Stimulated activated CD8-positive, alpha-beta memory T cell treated with anti-CD3 and anti-CD28 coated beads, Interleukin-15, amount 100 ng/mL, for 1 hour (primary cell): ENCODE measurements at places on chromosomes 1 and 21.

DNA sequence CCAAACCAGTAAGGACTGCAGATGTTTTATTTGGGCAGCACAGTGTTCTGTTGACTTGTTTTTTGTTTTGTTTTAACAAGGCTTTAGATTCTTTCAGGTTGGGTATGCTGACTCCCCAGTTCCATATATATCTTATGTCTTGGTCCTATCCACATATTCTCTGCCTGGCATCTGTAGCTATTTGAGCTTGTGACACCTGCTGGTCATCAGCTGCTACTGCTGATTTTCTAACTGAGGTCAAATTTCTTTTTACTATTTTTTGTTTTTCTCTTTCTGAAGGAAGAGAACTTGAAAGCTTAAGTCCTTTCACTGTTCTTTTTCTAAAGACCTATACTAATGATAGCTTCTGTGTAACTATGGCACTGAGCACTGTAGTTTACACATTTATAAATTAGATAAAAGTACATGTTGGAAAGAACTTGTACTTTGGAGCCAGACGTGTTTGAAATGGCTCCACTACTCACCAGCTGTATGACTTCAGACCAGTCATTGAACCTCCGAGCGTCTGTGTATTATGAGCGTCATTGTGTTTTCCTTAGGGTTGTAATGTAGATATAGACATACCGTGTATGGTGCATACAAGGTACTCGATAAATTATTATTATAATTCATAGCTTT, 109.4 kb downstream of the NRDC start:
- DNase-seq, result no peak

- DNase-seq, result no peak
These were observed 155.1 kb downstream of the HHAT start for GRCh38 chr1:210483821-210484220.

DNA sequence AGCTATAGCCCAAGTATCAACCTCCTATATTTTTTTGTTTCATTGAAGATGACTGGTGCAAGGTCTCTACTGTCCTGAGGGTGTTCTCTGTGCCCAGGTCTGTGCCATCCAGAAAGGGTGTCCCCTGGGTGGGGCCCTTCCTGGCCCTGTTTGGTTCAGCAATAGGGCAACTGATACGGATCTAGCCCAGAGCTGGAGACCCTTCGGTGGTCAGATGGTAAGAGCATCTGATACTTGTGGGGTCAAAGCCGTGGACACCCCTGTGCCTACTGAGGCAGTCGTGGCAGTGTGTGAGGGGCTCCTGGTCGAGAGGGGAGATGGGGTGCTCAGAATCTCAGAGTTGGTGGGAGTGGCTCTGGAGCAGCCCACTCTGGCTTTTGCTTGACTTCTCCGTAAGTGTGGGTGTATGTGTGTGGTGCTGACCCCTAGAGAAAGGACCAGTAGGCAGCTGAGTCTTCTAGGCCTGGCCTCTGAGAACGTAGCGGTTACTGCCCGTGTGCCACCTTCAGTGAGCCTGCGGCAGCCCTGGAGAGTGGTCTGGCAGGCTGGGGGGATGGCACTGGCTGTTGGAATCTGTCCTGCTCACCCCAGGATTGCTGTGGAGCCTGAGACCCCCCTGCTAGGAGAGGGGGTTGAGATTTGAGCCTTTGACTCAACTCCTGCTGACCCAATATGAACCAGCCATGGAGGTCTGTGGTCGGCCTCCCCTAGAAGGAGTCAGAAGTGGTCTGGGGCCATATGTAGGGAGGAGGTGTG, 2.7 kb downstream of the AMPD2 start:
- no peak for DNase-seq

GRCh38 chr1:41497056-41497440, 12.6 kb upstream of the EDN2 start:
- DNase-seq, result no peak

- DNase-seq, result no peak
These were observed 136.0 kb downstream of the TLR5 start for GRCh38 chr1:223006917-223007648.

- no peak for DNase-seq
These were observed 104.4 kb downstream of the PHTF1 start for GRCh38 chr1:113654883-113655282.

GRCh38 chr1:206036663-206037455, 13.2 kb upstream of the CTSE start:
- DNase-seq, result no peak

DNA sequence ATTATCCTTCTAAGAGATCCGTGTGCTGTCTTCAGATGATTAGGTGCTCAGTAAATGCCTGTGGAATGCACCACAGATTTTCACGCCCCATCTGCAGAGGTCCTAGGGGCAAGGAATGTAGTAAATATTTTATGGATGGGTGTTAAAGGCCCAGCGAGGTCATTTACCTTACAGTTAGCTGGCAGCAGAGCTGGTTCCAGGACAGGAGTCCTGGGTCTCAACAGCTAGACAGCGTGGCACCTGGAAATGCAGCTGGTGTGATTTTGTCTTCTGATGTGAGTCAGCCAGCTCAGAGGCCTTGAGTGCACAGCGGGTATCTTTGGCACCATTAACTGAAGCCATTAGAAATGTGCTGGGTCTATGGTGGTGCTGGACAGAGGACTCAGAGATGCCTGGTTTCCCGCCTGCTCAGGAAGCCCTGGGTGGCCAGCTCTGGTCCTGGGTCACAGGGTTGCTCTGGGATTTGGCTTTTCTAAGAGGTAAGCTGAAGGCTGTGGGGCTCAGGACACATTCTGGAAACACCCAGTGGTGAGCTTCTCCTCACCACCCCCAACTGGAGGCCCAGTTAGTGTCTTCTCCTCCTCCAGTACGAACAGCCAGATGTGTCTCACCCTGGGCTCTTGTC, 65.5 kb downstream of the DDX20 start:
- no peak for DNase-seq

GRCh38 chr1:180863158-180863775, 49.4 kb upstream of the KIAA1614 start:
- no peak for DNase-seq

DNA sequence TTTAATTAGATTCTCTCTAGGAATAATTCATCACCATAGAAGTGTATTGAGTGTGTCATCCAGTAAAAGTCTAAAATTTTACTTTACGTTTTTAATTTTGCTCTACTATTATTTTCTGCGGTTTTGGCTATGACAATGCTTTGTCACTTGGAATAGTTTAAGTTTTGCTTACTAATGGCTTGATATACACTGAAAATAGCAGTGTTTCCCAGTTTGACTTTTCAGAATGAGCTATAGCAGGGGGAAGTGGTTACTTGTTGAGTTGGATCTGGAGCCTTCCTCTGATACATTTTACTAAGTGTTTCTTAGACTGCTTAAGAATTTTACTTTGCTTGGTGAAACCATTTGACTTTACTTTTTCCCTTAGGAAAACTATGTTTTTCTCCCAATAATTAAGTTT, 5.0 kb downstream of the DNAJC16 start:
- DNase-seq, result no peak

DNA sequence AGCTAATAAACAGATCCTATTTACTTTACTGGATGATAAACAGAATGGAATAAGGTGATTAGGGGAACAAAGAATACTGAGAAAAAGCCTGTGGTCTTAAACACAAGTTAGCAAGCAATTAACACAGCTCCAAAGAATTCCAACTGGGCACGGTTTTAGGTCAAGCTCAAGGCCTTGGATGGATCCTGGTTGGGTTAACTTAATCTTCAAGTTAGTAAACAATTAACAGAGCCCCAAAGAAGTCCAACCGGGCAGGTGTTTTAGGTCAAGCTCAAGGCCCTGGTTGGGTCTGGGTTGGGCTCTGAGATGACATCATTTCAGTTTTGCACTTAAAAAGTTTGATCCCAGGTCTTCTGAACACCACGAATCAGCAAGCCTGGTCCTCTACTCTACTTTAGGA, 1086.3 kb upstream of the TMPRSS15 start:
- DNase-seq, result no peak

GRCh38 chr1:16143566-16144324, 12.1 kb downstream of the EPHA2 start:
- no peak for DNase-seq

DNA sequence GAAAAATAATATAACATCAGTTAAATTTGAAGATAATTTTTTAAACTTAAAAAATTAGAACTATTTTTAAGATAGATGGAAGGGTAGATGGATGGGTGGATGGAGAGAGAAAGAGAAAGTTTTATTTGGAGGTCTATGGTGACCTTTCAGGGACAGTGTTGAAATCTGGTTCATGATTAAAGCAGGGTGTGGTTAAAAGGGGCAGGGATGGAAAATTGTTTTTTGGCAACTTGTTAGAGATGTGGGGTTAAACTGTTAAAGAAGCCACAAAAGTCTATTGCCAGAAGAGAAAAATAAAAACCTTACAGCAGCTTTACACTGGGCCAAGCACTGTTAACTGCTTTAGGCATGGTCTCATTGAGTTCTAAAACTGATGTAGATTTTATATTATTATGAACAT, 134.9 kb upstream of the GORAB start:
- DNase-seq, result no peak

DNA sequence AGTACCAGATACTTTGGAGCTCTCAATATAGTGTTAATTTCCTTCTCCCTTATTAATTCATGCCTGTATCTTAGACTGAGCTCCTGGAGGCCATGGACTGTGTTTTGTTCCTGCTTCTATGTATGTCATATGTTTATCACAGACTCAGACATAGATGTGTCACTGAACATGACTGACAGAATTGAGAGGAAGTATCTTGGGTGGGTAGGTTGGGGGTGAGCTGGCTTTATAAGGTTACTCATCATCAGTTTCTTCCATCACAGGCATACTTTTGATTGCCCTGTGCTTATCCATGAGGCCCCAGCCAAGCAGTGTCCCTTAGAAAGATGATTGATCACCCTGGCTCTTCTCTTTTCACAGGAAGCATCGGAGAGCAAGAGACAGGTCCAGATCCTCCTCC, 5.6 kb upstream of the SH3D21 start:
- no peak for DNase-seq

DNA sequence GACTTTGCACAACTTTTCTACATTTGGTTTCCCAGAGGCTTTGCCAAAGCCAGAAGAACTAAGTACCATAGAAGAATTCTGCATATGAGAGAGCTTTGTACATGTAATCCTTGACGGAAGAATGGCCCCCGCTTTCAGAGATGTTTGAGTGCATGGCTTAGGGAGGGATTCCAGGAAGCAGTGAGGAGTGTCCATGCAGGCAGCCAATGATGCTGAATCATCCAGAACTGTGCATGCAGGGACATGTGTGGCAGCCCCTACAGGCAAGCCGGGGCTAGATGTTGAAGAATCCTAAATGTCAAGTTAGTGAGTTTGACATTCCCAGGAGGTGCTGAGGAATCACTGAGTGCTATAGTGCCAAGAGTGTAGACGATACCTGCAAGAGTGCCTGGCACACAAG, 9.9 kb upstream of the HAO2 start:
- DNase-seq, result no peak

DNA sequence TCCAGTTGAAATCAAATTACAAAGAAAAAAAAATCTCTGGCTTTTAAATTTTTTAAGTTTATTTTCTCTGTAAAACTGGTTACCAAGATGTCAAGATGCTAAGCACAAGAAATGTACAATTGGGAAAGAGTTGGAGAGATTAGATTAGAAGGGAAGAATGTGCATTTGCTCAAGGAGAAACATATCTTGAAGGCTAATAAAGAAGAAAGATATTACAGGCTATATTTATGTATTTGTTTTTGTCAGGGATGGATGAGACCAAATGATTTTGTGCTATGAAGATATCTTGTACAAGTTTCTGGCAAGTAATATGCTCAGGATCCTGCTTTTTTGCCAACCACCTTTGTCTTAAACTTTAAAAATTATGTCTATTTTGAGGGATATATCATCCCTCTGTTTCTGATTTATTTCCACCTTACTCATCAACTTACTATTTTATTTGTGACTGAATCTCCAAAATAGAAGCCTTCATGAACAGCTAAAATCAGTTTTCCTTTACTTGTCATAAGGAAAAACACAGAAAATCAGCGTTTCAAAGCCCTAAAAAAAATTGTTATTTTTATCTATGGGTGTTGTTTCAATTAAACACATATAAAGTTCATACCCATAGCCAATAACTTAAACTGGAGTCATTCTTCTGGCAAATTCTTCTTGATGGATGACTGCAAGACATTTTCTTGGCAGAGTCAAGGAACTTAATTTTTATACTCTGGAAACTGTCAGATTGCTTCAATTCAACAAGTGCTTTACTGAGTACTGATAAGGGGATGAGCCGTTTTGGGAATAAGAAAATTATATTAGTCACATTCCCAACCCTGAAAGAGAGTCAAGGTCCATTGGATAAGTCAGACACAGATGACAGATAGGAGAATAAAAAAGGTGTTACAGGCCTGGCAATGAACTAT, 141.8 kb downstream of the CTH start:
- DNase-seq, result no peak

DNA sequence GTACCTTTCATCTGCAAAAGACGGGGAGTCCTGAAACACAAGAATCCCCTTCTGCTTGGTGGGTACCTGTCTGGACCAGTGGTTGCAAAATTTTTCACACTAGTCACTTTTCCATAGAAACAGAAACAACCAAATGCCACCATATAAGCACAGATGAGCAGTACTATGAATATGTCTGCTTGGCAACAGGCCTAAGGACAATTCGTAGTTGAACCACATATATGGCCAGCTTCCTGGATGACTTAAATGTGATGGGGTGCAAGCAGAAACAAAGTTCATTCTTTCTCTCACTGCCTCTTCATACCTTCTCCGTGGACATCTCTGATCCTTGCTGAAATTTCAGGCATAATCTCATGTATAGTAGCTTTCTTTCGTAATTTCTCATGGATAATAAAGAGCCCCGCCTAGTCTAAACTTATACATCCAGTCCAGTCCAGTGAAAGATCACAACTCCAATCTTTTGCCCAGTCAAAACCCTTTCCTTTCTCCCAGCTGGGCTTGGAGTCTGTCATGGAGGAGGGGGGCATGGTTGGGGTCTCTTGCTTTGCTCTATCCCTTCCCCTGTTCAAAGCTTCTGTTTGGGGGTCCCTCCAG, 7.0 kb downstream of the FCAMR start:
- no peak for DNase-seq

GRCh38 chr1:31772669-31773248, 8.6 kb upstream of the ADGRB2 start:
- no peak for DNase-seq

DNA sequence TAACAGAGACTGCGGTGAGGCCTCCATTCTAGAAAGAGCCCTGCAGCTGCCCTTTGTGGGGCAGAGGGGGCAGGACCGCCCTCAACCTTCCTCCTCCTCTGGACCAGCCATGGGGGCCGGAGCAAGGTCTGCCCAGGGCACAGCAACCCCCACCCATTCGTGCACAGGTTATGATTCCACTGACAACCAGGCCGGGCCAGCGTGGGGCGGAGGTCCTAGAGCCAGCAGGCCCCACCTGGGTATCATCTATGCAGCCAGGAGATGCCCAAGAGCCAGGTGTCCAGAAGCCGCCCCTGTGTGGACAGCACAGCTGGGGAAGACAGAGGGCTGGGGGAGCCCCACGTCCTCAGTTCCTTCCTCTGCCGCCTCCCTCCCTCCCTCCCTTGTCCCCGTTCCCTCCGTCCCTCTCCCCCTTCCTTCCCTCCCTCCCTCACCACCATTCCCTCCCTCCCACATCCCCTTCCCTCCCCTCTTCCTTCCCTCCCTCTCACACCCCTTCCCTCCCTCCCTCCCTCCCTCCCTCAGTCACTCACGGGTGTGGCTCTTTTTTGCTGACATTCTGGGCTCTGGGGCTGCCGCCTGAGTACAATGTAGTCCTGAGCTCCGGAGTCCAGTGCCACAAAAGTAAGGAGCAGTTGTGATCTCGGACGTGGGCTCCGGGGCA, 12.3 kb downstream of the RNF223 start:
- no peak for DNase-seq
